Occipital lobe (tissue), 3 donors: ENCODE measurements at places on chromosomes 12 and 14. TPM values are rescaled to one million over a fixed set of nuclear protein-coding genes. Genes with fewer than 3 reads are reported as not detected.

KCNK13 gene
- 1.2 TPM for total RNA-seq

KRT79 gene
- not detected for total RNA-seq

- no peak for DNase-seq
Observed at GRCh38 chr12:24152270-24152669, 202.8 kb upstream of the SOX5 start.

- no peak for DNase-seq
Observed at GRCh38 chr14:77185093-77185465, 3.5 kb downstream of the TMEM63C start.

DNA sequence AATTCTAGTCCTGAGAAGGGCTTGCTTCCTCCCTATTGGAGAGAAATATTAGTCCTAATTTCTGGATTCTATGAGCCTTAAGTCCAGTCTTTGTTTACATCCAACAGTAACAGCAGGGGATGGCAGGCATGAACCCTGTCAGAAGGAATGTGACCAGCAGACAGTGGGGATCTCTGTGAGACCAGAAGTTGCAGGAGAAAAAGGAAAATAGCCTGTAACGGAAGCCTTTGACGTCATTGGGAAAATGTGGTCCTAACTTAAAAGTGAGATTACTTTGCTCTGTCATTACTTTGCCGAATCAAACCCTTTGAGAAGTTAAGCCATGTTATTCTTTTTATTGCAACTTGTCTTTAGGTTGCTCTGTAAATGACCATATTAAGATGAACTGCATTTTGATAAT lies 218.2 kb upstream of the PRICKLE1 start:
- no peak for DNase-seq

GRCh38 chr12:111440152-111440551 lies 34.4 kb downstream of the SH2B3 start:
- no peak for DNase-seq

- DNase-seq, result no peak
Observed at GRCh38 chr12:95608252-95609033, 57.2 kb upstream of the USP44 start.
